GM03348 (cell line): ENCODE measurements at places on chromosomes 7 and 10.

- no peak for DNase-seq
These were observed 168.5 kb downstream of the LCOR start for GRCh38 chr10:97000487-97001182.

- DNase-seq, result no peak
These were observed 8.8 kb downstream of the NXPH1 start for GRCh38 chr7:8442051-8442813.

DNA sequence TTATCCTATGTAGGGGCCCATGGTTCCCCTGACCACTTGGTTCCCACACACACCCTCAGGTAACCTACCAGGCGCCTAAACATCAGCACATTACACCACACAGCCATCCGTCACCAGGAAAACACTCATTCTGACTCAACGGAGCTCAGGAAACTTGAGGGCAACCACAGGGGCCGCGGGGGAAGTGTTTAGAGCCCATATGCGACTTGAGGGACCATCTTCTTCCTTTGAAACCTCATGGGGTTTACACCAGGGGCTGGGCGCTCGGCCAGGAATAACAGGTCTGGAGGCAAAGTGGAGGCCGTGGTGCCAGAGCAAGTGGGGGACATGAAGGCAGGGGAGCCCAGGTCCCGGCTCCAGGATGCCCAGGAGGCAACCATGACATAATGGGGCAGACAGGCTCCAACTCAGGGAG lies 1.5 kb downstream of the STX1A start:
- peak; percentile 71 for DNase-seq

GRCh38 chr7:133554330-133554729 lies 301.5 kb downstream of the EXOC4 start:
- DNase-seq, result no peak

- DNase-seq, result peak; percentile 57
These were observed 65.1 kb downstream of the CALML3 start for GRCh38 chr10:5589661-5590511.

DNA sequence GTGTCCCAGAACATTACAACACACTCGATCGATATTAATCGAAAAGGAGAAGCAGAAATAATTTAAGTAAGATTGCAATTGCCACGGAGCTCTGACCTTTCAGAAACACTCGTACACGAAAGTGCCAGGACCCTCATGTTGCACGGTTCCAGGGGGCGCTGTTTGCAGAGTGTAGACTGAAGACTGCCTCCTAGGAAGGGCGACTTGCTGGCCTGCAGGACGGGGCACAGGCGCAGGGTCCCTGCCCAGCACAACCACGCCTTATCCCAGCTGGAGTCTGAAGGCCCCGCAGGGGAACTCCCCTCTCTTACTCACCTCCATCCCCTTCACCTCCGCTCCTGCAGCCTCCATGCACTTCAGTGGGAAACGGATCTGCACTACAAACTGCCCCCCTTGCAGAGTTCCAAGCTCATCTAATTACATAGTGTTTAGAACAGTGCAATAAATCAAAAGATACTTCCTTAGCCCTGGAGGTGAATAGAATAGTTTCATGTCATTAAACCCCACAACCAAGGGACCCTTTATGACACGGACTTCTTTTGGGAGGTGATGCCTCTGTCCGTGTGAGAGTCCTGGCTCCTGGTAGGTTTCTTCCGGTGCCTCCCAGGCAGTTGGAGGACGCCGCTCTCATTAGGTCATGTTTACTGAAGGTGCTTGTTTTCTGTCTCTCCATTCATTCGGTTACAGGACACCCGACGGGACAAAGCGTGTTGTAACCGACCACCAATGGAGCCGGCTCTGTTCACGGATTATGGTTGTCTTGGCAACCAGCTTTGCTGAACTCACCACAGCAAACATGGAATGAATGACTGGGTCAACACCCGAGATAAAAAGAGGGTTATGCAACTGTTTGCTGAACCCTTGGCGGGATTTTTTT lies 262.2 kb downstream of the BAMBI start:
- DNase-seq, result peak; percentile 58

GRCh38 chr7:142298627-142299026 lies 40.8 kb upstream of the PRSS58 start:
- DNase-seq, result no peak
